NCI-H2029 (cell line): ENCODE measurements at places on chromosomes 2 and 18.
A peak's percentile ranks its signal among the peaks of the same experiment; 100 is the strongest.

GRCh38 chr2:190468814-190469569 lies 60.8 kb downstream of the MFSD6 start:
- peak; percentile 92 for DNase-seq

DNA sequence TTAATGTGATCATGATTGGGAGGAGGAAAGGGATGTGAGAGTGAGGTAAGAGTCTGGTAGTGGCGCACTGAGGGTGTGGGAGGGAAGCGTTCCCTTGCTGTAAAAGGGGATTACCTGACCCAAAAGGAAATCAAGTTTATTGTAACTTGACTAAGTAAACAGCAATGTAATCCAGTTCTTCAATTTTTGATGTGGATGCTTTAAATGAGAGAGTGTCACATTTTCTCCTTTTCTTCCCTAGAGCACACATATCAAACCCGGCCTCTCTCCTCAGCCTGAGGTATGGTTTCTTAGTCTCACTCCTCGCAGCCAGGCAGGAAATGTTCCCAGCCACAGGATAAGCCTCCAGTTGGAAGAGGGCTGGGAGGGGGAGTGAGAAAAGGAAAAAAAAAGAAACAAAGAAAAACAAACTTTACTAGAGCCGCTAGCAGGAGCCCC lies 688 bp upstream of the ARHGAP28 start:
- no peak for DNase-seq

- peak; percentile 23 for DNase-seq
These were observed 127.8 kb downstream of the STK39 start for GRCh38 chr2:168119515-168120141.

DNA sequence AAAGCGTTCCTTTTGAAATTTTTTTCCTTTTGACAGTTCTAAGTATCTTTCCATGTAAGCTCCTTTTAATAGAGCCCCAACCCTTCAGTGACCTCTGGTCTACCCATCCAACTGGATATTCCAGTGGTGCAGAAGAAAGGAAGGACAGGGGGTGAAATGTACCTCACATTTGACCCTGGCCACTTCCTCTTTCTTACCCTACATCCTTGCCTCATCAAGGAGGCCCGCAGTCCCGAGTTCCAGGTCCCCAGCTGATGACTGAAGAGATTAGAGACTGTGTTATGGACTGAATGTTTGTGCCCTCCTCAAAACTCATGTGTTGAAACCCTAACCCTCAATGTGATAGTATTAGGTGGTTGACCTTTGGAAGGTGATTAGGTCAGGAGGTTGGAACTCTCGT lies 158.1 kb downstream of the RBM43 start:
- DNase-seq: no peak

DNA sequence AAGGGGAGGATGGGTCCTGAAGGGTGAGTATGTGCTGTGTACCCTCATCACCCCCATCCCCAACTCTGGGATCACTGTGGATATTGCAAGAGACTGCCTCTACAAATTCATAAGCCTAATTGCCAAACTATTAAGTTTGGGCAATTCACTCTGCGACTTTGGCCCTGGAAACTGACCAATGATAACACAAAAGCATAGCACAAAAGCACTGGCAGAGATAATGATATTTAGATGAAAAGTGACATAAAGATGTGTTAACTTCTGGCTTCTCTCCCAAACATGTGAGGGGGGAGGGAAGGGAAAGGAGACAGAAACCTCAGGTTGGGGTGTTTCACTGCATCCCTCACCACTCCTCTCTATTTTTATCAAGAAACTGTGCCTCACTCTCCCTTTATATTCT lies 150.3 kb downstream of the SATB2 start:
- DNase-seq: no peak

GRCh38 chr2:199223791-199224190 lies 233.9 kb downstream of the SATB2 start:
- no peak for DNase-seq

DNA sequence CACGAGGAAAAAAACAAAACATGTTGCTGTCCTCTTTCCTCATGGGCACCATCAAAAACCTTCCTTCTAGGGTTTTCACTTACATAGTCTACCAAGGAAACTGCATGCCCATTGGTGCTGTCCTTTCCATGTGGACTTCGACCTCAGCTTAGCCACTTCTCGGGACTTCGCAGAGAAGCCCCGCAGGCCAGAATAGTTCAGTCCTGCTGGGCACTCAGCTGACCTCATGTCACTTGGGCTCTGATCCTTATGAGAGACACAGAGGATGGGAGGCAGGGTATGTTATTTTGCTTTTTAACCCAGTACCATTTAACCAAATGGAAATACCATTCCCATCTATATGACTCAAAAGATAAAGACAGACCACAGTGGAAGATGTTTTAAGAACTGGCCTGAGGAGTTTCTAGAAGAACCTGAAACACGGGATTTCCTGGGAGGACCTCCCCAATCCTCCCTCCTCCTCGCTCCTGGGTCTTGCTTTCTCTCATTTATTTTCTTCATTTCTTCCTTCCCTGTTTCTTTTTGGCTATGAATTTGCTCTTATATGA lies 28.4 kb downstream of the AAK1 start:
- no peak for DNase-seq

DNA sequence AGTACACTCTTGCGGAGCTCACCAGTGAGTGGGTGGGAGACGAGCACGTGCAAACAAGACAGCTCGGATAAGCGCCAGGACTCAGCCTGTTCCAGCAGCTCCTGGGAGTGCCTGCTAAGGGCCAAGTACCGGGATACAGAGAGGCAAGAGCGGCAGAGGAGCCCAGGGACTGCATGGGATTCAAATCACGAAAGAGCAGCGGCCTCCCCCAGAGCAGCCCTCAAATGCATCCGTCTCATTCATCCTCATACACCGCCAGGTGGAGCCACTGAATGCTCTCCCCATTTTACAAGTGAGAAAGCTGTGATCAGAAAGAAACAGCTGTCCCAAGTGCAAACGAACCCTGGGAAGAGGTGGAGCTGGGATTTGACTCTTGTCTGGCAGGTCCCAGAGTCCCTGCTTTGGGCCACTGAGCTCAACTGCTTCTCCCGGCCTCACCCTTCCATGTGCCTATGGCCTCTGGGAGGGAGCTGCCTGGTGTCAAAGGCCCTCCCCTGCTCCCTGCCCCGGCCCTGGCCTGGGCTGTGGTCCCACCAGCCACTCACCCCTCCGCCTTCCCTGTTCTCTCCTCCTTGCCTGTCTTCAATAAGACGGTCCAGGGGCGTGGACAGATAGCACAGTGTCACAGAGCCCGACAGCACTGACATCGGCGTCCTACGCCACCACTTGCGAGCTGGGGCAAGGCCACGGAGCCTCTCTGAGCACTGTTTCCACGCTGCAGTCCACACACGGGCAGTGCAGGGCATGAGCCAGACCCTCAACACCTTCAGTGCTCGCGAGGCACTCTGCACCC lies 72.8 kb upstream of the TAF1B start:
- DNase-seq: no peak

- DNase-seq: no peak
These were observed 20.3 kb downstream of the SF3B1 start for GRCh38 chr2:197414515-197414914.

DNA sequence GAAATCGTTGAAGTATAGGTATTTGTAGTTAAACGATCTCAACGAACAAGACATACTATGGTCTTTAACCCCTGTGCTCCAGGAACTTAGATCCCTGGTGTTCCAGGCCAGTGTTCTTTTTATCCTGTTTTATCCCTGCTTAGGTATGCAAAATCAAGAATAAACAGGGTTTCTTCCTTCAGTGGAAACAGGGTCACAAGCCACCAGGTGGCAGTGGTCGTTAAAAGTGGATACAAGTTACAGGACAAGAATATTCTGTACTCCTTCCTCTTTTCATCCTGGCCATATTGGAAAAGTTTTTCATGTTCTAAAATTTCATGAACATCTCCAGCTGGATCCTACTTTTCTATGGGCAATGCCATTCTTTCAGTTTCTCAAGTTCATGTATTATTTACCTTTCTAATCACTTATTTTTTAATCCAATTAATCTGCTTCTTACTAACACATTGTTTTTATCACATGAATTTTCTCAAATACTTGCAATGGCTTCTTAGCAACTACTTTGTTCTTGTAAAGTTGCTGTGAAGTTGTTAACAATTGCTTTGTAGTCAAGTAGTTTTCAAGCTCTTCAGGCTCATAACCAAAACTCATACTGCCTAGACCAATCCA lies 16.4 kb upstream of the HNMT start:
- DNase-seq: peak; percentile 49
